SJSA1 (cell line): ENCODE measurements at places on chromosomes 1 and 21. TPM values are rescaled to one million over a fixed set of nuclear protein-coding genes. Genes with fewer than 3 reads are reported as not detected.

DNA sequence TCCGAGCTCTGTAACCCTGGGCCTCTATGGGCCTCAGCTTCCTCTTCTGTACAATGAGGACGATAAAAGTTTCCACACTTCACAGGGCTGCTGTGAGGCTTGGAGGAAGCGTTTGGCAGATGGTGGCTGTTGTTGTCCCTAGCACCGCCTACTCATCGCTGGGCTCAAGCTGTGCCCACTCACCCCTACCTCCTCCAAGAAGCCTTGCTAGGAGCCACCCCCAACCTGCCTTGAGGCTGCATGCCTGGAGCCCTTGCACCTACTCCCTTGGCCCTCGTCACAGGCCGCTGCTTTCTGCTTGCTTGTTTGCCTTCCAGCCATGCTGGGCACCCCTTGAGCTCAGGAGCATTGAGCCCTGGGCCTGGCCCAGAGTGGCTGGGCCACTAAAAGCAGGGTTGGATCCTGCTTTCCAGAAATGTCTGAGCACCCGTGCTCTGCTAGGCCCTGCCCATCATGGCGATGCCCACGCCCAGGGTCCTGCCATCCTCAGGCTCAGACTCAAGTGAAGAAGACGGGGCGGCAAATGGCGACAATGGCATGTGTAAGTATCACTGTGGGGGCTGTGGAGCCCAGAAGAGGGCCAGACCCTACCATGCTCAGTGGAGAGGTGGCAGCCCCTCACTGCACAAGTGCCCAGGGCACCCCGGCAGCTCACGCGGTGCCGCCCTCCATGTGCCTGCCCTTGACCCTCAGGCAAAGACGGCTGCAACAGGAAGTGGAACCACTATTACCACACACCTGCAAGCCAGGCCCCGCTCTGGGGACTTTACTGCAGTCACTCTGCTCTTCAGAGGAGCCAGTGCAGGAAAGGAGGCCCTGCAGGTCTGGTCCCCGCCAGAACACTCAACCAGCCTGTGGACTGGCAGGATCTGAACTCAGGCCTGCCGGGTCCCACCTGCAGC is 9.5 kb downstream of the SH3BGRL3 start:
- DNase-seq = no peak

DNA sequence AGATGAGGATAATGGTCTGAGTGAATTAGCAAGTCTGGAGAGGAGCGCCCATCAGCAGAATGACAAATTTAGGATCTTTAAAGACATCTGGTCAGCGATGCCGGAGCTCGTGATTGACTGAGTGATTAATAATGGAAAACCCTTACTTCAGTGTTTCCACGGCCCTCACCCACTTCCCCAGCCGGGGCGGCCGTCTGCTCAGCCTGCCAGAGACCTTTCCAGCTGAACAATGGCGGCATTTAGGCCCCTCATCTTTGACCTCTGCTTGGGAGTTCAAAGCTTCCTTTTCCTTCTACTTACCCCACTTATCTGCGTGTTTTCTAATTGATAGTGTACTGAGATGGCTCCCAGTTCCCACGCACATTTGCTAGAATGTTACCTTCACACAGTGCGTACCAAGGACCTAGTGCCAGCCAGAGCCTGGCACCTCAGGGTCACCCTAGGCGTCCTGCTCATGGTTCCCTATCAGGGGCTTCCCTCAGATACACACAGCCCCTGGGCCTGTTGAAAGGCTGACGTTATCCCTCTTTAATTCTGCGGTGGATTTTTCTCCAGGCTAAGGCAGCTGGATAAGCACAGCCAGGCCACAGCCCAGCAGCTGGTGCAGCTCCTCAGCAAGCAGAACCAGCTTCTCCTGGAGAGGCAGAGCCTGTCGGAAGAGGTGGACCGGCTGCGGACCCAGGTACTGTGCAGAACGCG is 232.8 kb downstream of the SDCCAG8 start:
- no peak for DNase-seq

- no peak for DNase-seq
These were observed 217.7 kb upstream of the IRF2BP2 start for GRCh38 chr1:234827656-234828055.

The FTCD gene
- total RNA-seq = not detected in 2 replicates

- no peak for DNase-seq
These were observed 389.3 kb downstream of the OMA1 start for GRCh38 chr1:58157256-58157655.
